SJCRH30 (cell line): ENCODE measurements at places on chromosomes 5 and 9.

- no peak for DNase-seq
These were observed 77.3 kb downstream of the SEMA4D start for GRCh38 chr9:89420397-89421178.

DNA sequence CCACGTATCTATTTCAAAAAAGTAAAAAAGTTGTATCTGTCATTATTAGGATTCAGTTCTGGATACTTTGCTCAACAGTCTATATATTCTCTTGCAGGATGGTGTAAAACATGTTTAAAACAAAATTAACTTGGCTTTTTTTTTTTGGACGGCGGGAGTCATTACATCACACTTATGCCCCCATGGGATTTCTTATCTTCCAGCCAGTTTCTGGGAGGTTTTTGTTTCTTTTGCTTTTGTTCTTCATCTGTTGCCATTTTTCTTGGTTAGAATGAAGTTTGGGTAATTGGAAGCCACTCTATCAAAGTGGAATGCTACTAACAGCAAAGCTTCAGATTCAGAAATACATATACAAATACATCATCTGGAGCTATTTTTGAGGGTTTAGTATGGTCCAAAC, 1.8 kb upstream of the STARD4 start:
- DNase-seq, result peak; percentile 32

- no peak for DNase-seq
These were observed 270.5 kb downstream of the OSTF1 start for GRCh38 chr9:75358846-75359245.

DNA sequence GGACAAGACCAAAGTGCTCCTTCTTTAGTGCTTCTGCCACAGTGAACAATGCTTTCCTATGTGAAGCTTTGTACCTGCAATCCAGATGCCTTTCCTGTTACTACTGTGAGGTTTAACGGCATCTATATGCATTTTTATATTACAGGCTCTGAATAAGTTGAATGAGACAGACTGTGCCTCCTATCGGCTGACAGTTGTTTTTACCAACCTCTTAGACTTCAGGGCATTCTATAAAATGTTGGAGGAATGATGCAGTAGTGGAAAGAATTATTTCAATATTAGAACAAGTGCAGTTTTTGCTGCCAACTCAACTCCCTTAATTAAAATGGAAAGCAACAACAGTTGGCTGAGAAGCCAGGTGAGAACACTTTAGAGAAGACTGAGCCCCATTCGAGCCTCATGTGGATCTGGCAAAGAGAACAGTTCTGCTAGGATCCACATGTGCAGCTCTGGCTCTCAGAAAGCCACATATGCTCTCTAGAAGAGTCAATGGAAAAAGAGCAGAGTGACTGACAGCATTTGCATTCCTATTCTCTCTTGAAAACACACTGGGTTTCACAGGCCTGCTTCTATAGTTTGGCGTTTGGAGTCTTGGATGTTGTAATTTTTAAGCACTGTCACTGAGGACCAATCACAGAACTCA, 147.5 kb downstream of the LURAP1L start:
- no peak for DNase-seq

DNA sequence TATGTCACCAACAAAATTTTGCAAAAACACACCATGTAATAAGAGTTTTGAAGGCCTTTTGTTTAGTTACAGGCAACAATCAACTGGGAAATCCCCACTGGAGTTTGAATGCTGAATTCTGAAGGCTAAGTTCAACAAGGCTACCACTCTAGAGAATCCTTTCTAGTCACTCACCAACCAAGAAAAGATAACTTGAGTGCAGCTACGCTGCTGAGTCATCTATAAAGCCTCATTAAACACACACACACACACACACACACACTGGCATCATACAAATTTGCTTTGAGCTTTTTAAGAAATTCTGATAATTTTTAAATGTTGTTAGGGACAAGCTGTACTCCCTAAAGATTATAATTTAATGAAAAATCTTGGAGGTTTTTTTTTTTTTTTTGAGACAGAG, 219.6 kb downstream of the DENND1A start:
- no peak for DNase-seq

DNA sequence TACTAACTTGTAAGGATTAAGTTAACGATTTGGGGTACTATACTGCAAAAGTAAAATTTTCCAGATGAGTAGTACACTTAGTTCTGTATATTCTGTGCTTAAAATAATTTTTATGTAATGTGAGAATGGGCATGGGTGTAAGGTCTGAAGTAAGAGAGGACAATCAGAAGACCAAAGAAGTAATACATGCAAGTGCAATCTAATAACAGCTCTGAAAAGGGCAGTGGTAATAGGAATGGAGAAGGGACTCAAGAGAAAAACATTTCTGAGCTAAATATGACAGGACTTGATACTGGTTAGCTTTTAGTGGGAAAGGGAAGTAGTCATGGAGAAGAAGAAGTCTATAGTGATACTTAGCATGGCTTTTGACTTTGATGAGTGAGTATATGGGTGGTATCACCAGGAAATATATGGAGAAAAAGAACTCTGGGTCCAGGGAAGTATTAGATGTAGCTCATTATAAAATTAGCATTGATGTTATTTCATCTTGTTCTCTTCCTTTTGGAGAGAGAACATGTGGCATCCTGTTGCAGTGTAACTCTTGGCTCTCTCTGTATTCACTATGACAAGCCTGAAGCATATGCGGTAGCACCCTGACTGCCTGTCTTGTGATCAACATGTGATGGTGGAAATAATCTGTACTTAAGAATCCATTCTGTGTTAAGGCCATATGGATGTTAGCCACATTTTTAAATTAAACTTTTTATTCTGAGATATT, 60.5 kb downstream of the ERCC6L2 start:
- no peak for DNase-seq

DNA sequence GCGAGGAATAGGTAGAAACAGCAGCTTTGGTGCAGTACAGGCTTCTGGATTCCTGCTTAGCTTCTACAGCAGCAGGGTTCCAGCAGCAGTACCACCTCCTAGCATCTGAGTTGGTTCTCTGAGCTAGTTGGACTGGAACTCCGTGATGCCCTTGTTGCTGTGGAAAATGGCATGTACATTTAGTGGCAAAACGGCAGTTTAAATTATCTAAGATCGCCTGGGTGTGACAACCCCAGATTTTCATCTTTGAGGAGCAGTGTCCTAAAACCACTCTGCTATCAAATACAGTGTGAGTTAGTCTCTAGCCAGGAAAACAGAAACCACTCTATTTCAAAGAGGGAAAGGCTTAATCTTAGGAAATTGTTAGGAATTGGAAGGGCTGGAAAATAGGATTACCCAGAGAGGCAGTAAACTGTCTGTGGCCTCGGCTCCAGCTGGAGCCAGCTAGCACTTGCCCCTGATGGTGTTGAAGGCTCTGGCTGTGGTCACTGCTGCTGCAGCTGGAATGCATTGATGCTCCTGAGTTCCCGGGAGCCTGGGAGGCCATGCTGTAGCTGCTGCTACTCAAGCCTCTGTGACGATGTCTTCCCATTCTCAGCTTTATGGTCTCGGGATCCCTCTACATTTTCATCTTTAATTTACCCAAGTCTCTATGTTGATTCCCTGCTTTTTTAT, 29.4 kb downstream of the RAD23B start:
- peak; percentile 14 for DNase-seq
